ENCODE measurements at places on chromosomes 1 and 21.

- peak; percentile 49 for DNase-seq
These were observed 187.1 kb downstream of the CDC42BPA start for GRCh38 chr1:227131193-227131592.

DNA sequence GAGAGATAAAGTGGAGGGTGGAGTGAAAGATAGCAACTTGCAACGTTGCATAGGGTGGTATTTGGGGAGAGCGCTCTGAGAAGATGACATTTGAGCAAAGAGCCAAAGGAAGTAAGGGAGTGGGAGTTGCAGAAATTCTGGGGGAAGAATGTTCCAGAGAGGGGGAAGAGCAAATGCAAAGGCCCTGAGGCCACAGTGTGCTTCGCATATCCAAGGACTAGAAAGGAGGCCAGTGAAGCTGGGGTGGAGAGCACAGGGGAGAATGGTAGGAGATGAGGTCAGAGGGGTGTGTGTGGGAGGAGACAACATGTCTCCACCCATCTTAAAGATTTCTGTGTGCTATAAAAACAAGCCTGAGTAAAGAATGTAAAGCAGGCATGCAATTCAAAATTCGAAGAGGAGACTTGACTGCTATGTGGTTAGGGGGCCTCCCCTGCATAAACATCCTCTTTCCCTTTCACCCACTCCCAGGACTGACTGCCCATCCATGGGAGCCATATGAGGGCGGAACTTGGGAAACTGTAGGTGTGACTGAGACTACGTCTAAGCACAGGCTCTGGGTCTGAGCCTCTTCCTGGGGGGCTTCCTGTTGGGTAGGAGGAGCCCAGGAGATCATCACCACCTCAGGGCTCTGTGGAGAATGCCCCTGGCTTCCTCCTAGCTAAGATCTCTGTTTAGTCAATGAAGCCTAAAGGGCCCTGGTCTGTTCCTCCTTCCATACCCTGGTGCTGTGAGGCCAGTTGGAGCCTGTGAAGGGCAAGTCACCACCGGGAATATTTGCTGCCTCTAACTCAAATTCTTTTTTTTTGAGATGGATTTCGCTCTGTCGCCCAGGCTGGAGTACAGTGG lies 2.9 kb upstream of the CLIC4 start:
- DNase-seq = peak; percentile 82

DNA sequence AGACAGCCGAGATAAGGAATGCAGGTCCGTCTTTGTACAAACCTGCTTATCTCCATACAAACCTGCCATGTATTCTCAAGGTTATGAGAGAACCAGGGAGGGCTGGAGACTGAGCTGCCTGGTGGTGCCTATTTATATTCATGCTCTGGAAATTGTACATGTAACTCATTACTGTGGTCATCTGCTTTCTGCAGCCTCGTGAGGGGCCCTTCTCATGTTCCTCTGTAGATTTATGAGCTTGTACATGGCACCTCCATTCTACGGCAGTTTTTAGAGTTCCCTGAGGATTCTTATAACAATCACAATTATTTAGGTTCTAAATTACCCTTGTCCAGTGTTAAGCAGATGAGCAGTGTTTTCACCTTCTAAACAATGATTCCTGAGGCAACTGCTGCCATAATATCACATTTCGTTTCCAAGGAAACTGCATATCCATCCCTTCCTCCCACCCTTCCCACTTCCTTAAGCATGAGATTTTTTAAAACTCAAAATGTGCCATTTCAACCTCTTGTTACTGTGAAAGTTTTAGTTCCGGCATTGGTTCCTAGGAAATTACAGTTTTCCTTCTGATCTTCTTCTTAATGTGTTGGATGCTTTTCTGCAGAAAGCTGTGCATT lies 112.1 kb downstream of the ST6GALNAC3 start:
- DNase-seq = no peak

GRCh38 chr1:13570924-13571323 lies 12.7 kb upstream of the PDPN start:
- peak; percentile 71 for DNase-seq

GRCh38 chr21:25501462-25501861 lies 105.8 kb downstream of the MRPL39 start:
- DNase-seq = no peak
